Smooth muscle cell of the brain vasculature (primary cell): ENCODE measurements at places on chromosomes 7 and 10.

GRCh38 chr10:33875924-33876583 is 541.6 kb upstream of the NRP1 start:
- no peak for DNase-seq

DNA sequence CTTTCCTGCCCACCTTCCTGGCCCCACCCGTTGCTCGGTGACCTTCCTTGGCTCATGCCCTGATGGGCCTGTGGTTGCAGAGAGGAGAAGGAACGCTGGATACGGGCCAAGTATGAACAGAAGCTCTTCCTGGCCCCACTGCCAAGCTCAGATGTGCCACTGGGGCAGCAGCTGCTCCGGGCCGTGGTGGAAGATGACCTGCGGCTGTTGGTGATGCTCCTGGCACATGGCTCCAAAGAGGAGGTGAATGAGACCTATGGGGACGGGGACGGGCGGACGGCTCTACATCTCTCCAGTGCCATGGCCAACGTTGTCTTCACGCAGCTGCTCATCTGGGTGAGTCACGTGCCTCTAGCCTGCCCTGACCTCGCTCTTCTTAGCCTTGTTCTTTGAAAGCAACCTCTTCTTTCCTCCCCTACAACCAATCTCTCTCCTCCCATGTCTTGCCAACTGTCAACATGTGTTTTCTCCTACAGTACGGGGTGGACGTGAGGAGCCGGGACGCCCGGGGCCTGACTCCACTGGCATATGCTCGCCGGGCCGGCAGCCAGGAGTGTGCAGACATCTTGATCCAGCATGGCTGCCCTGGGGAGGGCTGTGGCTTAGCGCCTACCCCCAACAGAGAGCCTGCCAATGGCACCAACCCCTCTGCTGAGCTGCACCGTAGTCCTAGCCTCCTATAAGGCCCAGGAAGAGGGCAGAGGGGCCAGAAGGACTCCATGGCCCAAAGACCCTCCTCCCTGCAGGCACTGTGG is 24.1 kb downstream of the GBX1 start:
- no peak for DNase-seq

- DNase-seq: no peak
These were observed 299.0 kb upstream of the FZD1 start for GRCh38 chr7:90965211-90965610.

GRCh38 chr10:110147961-110148360 is 59.4 kb upstream of the MXI1 start:
- DNase-seq: no peak

GRCh38 chr10:111732166-111732785 is 451.3 kb downstream of the GPAM start:
- no peak for DNase-seq

DNA sequence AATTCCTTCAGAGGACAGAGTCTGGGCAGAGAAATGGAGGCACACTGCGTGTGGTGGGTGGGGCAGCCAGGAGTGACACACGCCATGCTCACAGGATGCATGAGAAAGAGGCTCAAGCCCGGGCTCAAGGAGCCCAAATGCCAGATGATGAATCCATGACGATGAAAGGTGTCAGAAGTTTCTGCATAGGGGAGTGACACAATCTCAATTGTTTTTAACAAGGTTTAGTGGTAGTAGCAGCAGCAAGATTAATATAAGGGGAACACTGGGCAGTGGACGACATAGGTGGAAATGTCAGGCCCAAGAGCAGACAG is 126.1 kb downstream of the TNS3 start:
- DNase-seq: no peak

DNA sequence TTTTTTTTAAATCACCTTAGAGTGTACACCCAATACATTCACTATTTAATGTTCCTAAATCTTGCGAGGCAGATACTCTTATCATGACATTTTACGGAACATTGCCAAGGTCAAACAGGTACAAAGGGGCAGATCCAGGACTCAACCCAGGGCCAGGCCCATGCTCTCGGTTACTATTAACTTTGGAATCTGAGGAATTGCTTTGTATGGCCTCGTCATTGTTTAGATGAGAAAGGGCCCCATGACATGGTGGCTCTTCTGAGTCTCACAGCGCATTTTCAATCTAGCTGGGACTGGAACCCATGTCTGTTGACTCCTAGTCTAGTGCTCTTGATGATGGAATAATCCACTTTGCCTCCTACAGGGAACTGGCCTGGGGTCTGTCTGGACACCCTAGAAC is 59.1 kb downstream of the GATA3 start:
- no peak for DNase-seq

GRCh38 chr7:27576360-27576944 is 86.2 kb downstream of the HIBADH start:
- no peak for DNase-seq
